Hematopoietic multipotent progenitor cell (in vitro differentiated cells): ENCODE measurements at places on chromosomes 5 and 9. TPM values are rescaled to one million over a fixed set of nuclear protein-coding genes. Genes with fewer than 3 reads are reported as not detected.

DNA sequence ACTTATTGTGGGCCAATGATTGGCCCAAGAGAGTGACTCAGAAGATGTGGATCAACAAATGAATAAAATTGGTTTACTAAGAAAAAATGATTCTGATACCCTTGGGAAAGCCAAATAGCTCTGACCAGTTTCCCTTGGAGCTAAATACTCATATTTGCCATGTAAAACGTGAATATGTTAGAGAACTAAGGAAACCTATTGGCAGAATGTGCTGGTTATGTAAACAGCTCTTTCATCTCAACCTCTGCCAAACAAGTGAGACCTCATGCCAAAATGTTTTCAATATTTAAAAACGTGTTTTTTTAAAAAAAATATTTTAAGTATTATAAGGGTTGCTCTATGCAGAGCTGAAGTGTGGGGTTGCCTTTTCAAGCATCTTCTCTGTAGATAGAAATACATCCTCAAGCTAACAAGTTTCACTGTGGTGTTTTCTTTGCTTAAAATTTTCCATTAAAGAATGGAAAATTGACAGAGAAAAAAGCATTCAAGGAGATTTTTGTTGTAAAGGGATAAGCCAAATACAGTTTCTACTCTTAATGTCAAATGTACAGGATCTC lies 186.9 kb upstream of the TUT7 start:
- no peak for DNase-seq

TLR4 gene
- total RNA-seq: 2.2 TPM

PTGDS gene
- total RNA-seq: not detected

GRCh38 chr5:97918620-97919019 lies 735.6 kb upstream of the RIOK2 start:
- DNase-seq: no peak

DNA sequence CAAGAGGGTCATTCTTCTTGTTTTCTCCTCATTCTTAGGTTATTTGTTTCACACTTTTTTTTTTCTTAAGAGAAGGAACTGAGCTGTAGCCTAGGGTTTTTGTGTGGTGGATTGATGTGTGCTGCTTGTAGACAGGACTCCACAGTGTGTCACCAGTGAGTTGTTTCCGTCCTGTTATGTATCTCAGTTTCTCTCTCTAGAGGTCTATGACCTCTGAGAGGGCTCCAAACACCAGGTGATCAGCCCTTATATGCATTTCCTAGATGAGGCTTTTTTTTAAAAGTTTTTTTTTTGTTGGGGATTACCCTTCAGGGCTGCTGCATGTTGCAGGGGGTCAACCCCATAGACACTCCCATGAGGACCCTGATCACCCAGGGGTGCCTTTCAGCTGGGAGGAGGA lies 124.2 kb upstream of the MAST4 start:
- no peak for DNase-seq

FOXD4 gene
- 0.27 TPM for total RNA-seq

FBXO4 gene
- total RNA-seq: 10.2 TPM

BARHL1 gene
- total RNA-seq: not detected
